Activated T-cell treated with anti-CD3 and anti-CD28 coated beads for 4 hours (primary cell): ENCODE measurements at places on chromosomes 7 and 10.

DNA sequence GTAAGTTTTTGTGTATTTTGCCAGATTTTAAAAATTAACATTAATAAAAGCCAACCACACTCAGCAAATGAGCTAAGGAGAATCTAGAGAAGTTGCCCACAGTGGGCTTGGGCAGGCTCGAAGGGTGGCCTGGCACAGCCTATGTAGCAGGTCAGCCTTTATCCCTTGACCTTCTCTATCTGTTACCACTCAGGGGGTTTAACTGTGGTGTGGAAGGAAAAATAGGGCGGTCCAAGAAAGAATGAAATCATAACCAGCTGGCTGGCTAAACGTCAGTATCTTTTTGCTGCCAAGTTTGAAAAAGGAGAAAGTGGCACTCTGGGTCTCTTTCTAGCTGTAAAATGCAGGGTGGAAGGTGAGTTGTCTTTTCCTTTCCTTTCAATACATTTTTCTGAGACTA, 130.3 kb upstream of the ASAH2 start:
- no peak for DNase-seq

DNA sequence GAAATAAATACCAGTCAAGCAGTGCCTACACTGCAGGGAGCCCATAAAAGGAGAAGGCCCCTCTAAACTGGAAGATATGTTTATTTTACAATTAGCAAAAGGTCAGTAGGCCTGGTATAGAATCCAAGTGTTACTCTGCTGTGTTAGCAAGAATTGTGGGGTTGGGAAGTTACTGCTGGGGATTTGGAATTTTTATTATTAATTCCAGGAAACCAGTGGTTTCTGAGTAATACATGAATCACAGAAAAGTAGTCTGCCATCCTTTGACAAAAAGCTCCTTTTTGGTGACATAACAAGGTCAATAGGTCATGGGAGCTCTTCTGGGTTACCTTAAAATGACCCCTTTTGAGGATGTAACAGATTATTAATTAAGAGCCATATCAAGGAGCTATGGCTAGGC, 67.4 kb downstream of the ZNF92 start:
- DNase-seq = no peak

GRCh38 chr7:101626069-101626671, 2.9 kb downstream of the MYL10 start:
- no peak for DNase-seq

DNA sequence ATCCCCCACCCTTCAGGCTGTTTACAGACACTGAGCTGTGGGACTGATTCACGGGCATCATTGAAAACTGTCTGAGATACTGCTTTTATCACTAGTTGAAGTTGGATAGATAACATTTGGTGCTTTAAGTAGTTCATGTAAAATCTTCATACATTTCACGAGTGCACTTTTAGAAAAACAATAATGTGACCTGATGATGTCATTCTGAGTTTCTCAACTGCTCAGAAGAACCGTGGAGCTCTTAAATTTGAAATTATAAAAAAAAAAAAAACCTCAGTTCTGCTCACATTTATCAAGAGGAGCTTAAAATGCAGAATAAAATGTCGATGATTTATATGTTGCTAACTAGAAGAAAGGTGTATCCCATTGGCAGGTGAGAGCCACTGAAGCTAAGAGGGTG, 81.5 kb downstream of the GALNT11 start:
- DNase-seq = no peak

DNA sequence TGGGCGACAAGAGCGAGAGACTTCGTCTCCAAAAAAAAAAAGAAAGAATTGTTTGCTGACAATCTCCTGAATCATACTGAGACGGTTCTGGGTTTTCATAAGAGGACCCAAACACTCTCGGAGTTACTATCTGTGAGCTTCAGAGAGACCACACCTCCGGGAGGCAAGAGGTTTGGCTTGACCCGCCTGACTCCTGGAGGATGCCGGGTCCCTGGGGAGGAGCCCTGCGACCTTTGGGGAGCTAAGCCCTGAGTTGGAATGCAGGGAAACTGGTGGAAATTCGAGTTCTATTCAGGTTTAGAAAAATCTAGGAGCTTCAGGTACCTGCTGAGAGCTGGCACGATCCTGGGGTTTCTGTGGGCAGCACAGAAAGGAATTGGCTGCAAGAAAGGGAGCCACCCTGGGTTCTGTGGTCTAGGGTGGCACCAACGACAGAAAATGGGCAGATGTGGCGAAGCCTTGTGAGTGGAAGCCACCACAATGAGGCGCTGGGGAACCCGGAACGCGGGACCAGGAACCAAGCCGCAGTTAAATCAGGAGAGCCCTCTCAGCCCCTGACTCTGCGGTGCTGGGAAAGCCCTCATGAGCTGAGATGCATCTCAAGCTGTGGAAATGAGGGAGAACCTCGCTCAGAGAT, 21.9 kb upstream of the GATAD1 start:
- DNase-seq = no peak

DNA sequence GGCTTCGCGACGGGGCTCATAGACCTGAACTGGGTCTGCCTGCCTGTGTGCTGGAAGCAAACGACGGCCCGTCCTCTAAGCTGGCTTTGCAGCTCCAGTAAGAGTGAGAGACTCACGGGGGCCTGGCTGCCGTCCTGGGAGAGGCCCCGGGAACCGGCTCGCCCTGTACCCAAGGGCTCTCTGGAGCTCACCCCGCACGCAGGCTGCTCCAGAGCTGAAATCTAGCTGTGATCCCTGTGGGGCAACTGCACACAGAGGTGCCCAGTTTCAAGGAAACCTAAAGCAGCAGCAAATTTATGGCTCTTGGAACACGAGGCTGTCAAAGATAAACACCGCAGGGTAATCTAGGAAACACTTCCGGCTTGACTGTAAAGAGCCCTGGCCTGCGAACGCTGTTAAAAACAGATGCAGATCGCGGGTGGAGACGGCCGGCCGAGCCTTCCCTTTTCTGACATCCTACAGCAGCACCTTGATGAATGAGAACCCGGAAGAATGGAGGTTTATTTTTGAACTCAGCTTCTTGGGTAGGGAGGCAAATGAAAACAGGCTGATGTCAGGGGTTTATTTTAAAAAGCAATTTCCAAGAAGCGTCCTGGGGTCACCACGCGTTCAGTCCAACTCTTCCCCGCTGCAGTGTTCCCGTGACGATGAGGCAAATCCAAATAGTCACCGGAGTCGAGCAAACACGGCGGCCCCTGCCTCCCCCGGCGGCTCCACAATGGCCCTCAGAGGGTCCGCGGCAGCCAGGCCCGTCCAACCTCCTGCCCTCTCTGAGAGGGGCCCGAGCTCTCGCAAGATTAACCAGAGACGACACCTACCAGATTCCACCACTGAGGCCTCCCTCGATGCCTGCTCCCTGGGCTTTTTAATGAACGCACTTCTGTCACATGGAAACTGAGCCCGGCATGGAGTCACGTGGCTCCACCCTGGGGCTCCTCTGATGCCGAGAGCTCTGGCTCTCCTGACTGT, 29.6 kb downstream of the AMZ1 start:
- no peak for DNase-seq

DNA sequence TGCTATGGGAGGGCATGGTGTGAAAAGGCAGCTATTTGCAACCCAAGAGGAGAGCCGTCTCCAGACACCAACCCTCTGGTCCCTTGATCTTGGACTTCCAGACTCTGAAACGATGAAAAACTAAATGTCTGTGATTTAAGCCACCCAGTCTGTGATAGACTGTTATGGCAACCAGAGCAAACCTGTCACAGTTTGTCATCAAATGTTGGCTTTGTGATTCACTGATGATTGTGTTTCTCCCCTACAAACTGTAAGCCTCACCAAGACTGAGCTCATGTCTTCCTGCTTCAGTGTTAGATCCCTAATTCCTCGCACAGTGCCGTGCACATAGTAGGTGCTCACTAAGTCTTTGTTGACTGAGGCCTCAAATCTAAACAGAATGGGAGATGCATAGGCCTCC, 224.6 kb upstream of the PITRM1 start:
- no peak for DNase-seq

GRCh38 chr10:970311-971149, 17.7 kb upstream of the GTPBP4 start:
- no peak for DNase-seq

DNA sequence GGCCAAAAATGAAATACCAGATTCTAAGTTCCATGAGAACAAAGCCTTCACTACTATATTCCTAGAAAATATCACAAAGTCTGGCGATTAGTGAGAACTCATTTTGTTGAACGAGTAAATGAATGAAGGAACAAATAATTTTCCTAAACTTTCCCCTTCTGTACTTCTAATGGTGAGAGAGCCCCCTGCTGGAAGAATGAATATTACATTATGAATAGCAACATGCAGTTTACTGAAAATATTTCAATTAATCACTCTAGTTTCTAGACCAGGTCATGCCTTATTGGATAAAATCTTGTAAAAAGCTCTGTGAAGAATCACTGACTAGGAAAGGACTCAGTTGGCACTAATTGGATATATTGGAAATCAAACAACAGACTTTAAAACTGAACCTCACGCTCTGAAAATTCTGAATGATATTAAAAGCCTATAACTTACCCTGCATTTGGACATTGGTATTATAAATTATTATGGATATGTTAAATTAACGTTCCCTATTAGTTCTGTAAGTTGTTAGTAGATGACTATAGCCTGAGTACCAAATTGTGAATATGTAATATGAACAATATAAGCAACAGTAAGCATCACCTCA, 32.4 kb upstream of the MTPN start:
- DNase-seq = no peak

- DNase-seq = no peak
Observed at GRCh38 chr7:69129524-69129923, 468.8 kb upstream of the AUTS2 start.

DNA sequence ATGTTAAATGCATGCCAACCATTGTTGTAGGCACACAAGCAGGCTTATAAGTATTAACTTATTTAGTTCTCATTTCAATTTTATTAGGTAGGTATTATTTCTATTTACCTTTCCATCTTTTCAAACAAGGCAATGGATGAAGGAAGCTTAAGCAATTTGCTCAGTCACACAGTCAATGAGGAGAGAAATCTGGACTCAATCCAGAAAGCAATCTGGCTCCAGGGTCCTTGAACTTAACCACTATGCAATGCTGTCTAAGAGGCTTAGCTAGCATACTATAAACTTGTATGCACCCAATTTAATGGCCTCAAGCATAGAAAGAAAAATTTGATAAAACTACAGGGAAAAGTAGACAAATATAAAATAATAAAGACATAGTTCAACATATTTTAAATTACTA, 88.6 kb downstream of the VWDE start:
- DNase-seq = no peak

GRCh38 chr7:86747698-86748097, 104.0 kb downstream of the GRM3 start:
- no peak for DNase-seq

DNA sequence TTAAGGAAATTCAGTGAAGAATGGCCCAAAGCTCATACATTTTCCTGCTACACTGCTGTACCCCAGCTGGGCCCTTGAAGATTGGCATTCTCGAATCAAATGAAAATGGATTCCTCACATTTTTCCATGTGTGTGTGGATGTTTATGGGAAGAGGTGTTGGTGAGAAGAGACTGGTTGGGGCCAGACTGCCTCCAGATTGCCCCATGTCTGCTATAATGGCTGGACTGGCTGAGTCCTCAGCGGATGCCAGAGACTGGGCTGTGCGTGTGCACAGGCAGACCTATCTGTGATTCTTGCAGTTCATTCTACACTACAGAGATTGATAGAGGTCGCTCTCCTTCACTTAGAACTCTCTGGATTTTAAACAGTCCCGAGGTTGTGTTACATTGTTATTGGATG, 183.6 kb upstream of the GDF10 start:
- no peak for DNase-seq

DNA sequence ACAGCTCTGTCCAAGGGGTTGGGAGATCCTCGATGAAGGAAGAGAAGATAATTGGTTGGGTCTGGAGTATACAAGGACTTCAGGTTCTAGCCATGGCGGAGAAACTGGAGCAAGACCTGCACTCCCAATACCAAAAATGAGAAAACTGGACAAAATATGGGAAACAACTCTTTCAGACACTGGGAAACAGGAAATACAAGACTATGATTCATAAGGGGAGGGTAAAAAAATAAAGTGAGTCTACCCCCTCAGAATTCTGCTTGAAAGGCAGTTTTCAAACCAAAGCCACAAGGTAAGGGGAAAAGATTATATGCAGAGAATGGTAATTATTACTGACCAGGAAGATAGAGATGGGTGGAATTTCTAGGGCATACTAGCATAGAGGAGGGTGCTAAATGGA, 10.2 kb upstream of the SEC61G start:
- no peak for DNase-seq

DNA sequence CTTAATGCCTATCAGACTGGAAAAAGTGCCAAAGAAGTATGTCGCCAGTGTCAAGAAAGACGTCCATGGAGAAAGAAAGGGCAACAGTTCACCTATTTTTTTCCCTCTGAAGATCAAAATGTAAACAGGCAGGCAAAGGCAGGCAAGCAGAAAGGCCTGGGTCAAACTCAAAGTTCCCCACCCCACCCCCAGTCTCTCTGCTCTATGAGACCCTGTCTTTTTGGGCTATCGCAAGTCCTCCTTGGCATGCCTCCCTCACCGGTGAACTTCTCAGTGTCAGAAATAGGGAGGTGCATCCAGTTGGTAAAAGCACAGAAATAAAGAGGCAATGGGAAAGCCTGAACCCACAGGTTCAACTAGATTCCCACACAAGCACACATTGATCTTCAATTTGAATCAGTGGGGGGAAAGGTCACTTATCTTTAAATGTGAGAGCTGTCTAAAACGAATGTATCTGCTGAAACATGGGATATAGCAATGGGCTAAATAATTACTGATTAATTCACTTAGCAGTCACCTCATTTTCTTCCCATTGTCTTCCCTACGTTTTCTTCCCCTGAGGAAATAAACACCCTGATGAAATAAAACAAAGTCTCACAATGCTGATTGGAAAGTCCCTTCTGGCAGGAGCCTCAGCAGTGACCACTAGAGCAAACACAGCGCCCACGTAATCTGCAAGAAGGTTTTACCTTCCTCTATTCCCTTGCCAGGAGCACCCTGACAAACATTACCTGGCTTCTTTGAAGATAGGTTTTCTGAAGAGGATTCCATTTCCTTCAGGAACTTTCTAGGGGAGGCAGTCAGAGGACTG, 31.1 kb downstream of the JAZF1 start:
- DNase-seq = no peak

DNA sequence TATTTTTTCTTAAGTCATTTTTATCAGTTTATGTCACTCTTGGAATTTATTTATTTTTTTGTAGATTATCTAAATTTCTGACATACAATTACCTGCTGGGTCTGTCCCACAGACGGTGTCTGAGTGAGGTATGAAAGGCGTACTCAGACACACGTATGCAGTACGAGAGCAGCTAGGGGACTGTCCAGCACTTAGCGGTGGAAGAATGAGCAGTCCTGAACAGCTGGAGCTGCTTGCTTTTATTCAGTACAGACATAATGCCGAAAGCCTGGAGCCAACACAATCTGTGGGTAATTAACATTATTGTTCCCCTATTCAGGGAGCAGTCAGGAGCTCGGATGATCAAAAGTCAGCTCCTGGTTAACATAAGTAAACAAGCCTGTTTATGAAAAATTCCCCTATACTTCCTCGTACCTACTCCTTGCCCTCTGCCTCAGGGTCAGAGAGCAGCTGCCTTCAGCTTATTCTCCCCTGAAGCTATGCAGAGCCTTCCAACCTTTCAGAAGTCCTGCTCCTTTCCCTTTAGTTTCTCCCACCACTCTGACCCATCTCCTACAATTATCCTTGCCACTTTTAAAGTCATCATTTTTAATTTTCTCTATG, 488.0 kb upstream of the POM121L12 start:
- DNase-seq = no peak
